ENCODE measurements at places on chromosomes 13 and 19.

DNA sequence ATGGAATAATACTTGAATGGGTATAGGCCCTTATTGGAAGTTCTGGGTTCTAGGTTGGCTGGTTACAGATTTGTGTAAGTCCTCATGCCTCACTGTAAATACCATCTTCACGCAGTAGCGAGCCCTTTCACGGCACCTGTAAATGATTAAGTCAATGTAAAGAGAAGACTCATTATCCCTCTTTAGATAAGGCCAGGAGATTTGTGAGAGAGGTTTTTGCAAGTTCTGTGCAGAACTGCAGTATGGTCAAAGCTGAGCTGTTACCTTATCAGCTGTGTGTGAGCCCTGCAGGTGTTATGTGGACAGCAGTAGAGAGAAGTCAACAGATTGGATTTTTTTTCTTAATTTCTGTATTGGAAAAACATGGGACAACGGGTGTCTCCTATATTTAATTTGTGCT is 141.6 kb downstream of the SHISA2 start:
- DNase-seq: no peak

DNA sequence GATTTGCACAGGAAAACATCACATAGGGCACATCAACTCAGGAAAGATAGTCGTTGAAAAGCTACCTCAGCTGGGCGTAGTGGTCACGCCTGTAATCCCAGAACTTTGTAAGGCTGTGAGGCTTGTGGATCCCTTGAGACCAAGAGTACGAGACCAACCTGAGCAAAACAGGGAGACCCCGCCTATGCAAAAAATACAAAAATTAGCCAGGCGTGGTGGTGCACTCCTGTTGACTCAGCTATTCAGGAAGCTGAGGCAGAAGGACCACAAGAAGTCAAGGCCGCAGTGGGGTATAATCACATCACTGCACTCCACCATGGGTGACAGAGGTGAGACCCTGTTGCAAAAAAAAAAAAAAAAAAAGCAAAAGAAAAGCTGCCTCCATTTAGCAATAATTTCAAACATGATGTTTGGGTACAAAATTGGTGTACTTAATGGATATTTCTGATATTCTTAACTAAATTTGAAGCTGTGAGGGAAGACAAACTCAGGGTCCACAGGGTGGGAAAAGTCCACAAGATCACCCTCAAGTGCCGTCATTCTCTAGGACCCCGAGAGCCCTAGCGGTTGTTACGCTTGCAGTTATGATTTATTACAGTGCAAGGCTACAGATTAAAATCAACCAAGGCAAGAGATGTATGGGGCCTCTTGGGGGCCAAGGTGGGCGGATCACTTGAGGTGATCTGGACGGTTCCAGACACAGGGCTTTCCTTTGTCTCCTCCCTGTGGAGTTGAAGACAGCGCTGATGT is 42.5 kb upstream of the LDLR start:
- DNase-seq: no peak

GRCh38 chr13:72062566-72062965 is 195.6 kb upstream of the DACH1 start:
- peak; percentile 18 for DNase-seq

DNA sequence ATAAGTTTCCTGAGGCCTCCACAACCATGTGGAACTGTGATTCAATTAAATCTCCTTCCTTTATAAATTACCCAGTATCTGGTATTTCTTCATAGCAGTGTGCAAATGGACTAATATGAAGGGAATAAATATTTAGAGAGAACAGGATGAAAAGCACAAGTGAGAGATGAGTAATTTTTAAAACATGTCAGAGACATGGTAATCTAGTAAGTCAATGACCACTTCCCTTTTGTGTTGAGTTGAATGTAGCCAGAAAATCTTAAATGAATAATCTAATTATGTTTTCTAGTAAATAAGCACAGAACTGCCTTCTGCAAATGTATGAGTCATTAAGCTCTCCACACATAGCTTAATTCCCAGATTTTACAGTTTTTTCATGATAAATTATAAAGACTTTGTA is 524.1 kb upstream of the SLITRK5 start:
- DNase-seq: no peak

Measured in MG63 (cell line).